CD4-positive, alpha-beta memory T cell (primary cell): ENCODE measurements at places on chromosomes 11 and 22.
A peak's percentile ranks its signal among the peaks of the same experiment; 100 is the strongest.

- DNase-seq: no peak
Observed at GRCh38 chr22:37904572-37905533, 1.2 kb upstream of the MICALL1 start.

DNA sequence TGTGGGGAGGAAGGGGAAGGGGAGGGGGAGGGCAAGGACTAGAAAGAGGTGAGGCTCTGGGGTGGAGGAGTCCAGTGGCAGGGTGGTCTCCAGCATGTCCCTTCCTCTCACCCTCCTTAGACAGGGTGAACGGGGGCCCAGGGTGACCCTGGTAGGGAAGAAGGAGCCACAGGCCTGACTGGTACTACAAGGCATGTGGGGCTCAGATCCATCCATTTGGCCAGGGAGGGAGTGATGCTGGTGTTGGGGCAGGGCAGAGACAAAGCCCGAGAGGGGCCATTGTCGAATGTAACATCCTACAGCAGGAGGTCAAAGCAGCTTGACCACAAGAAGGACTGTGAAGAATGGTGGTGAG, 69.0 kb upstream of the SHISAL1 start:
- DNase-seq: no peak

DNA sequence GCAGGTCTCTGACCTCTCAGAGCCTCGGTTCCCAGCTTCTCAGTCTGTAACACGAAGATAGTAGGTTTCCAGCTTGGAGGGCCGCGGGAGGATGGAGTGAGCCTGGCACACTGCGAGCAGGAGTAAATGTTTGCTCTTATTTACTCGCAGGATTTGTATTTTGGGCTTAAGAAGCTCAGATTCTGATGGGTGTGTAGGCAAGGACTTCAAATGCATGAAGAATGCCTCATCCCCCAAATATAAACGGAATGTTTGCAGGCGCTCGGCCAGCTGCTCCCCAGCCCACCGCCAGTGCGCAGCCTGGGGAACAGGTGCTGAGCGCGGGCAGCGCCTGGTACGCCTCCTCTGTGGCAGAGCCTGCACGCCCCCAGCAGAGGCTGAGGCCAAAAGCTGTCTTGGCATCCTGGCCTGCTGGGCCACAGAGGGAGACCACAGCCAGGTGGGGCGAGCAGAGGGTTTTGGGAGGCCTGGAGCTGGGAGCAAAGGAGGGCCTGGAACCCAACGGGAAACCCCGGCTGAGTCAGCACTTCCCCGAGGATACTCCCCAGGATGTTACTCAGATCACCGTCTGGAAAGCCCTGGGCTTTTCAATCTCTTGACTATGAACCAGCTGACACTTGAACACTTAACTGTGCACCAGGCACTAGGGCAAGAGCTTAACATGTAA, 9.4 kb downstream of the EHD1 start:
- no peak for DNase-seq

- no peak for DNase-seq
Observed at GRCh38 chr11:81190546-81190945, 1543.1 kb downstream of the FAM181B start.

- no peak for DNase-seq
Observed at GRCh38 chr11:69646493-69647389, 5.8 kb downstream of the CCND1 start.

DNA sequence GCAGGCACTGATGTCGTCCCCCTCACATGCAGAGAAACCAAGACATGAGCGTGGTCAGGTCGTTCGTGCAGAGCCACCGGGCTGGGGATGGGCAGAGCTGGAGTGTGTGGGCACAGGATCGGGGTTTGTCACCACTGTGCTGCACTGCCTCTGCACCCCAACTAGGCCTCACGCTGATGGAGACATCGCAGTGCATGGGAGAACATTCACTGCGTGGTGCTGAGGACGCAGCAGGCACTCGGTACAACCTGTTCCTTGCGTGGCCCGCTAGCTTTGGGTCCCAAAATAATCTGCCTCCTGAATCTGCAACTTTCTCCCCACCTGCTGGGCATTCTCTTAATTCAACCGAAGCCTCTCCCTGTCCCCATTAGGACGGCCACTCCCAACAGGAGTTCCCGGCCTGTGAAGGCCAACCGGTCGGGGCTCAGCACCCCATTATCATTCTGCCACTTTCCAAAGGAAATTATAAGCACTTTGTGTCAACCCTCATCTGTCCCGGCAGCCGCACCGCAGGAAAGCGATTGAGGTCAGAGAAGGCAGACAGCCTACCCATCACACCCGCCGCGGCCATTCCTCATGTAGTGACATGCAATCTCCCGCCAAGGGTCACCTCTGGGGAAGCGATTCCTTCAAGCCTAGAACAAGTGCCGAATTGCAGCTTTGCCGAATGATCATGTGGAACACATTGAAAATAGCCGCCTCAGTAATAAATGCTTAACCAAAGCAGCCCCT, 490.4 kb downstream of the MN1 start:
- DNase-seq: no peak

- no peak for DNase-seq
Observed at GRCh38 chr11:71153005-71153390, 99.4 kb downstream of the SHANK2 start.

DNA sequence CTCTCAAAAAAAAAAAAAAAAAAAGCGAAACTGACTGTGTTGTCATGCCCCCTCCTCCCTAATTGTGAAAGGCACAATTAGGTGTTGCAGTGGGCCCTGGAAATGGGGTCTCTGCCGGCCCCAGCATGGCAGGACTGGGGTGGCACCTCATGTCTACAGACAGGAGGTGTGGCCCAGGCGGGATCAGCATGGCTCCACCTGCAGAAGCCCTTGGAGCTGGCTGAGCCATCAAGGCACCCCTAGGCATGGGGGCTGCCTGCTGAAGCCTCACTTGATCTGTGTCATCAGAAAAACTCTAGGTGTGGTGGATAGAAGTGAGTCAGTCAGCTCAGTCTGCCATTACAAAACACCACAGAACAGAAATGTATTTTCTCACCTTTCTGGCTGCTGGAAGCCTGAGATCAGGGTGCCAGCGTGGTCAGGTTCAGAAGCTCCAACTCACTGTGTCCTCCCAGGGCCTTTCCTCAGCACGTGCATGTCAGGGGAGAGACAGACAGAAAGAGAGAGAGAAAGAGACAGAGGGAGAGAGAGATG, 10.1 kb upstream of the B4GALNT4 start:
- peak; percentile 28 for DNase-seq

DNA sequence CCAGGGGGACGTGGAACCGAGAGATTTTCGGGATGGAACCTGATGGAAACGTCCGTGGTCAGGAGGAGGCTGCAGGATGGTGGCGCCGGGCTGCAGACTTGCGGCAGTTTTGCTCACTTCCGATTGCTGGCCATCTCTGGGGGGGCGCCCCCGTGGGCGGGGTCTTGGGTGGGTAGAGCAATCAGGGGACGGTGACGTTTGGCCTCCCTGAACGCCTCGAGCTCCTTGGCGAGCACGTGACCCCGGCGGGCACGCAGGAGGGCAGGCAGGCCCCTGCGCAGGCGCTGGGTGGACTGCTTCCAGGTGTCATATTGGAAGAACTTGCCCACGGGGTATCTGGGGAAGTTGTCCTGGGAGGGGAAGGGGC, 6.3 kb downstream of the IGF2 start:
- no peak for DNase-seq

DNA sequence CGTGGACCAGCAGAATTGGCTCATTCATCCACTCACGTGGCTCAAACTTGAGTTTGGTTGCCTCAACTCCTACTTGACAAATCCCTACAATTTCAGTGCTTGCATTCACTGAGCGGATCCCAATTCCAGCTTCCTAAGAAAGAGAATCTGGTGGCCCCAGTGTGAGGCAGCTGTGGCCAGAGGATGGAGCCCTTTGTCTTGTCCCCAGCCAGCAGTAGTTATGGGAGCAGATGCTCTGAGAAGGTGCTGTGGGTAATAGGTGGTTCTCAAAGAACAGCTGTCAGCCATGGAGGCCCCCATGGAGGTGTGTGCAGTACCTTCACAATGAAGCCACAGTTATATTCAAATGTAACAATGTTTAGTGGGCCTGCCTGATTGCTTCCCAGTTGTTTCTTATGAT, 39.3 kb downstream of the KREMEN1 start:
- DNase-seq: no peak

GRCh38 chr22:32020117-32020516, 22.9 kb upstream of the SLC5A1 start:
- no peak for DNase-seq

- no peak for DNase-seq
Observed at GRCh38 chr22:45103756-45104155, 60.0 kb upstream of the NUP50 start.

DNA sequence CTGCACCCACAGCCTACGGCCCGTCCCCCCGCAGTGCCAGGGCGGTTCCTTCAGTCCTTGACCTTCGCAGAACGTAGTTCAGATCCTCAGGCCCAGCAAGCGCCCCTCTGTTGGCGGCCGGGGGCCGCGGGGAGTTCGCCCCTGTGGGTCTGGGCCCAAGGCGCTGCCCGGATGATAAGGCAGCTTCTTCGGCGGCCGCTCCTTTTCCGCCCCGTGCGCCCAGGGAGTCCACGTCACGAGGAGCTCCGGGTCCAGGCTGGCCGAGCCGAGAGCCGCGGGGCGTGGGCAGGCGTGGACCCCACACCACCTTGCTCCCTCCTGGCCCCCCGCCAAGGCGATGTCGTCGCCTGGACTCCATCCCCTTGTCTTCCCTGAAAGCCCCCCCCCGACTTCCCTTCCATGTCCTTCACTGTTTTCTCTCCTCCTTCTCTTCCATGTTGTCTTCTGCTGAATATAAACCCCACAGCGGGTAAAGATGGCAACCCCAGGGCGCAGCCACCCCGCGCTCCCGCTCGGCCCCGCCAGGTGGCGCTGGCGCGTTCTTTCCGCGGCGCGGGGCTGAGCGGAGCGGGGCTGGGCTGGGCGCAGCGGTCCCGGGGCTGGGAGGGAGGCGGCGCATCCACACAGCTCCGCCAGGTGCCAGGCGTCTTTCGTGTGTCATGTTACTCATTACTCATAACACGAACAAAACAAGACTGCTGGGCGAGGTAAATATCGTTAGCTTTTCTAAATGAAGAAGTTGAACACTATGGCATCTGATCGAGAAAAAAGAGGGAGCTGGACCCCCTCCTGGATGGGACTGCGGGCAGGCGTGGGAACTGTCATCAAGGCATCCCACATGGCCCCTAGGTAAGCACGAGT, 321.0 kb downstream of the NTM start:
- no peak for DNase-seq

DNA sequence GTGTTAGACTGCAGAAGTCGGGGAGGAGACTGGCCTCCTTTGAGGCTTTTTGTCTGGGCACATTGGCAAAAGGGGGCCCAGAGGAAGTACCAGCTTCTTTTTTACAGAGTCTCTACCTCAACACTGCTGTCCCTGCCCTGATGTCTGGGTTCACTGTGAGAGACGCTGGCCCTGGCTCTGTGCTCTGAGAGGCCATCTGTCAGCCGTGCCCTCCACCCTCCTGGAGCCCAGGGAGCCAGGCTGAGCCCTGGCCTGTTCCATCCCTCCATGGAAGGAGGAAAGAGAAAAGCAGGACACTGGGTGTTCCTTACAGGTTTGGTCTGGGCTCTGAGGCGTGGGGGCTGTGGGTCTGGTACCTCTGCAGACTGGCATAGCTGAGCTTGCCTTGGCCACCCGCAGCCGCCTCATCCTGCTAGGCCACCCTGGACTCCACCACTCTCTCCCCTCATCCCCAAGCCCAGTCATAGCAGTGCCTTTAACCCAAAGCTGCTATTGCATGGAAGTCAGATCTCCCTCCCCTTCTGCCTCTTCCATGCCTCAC, 105.5 kb upstream of the PARVA start:
- DNase-seq: no peak

DNA sequence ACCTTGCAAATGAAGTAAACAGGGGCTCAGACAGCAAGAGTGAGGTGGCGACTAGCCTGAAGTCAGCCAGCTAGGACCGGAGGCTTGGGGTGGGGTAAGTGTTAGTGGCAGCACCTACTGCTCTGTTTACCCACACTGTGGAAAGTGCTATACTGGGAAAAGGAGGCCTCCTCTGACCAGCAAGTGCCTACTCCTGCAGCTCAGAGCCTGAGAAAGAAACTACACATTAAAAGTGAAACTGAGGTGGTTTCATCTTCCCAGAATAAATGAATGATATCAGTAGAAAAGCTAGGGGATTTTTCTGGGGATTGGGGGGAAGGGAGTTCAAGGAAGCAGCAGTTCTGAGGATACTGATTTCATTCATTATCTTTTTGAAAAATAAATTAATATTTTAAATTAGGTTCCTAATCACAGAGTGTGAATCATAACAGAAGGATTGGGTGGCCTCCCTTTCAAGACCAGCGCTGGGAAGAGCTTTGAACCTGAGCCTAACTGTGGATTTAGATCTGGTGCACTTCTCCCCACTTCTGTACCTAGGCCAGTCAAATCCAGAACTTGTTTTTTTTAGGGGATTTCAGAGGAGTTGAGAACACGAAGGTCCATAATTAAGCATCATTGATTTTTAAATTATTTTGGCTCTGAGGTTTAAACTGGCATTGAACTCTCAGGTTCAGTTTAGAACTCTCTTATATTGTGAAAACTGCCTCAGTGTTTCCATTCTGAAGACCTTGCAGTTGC, 48.1 kb upstream of the GRAMD1B start:
- DNase-seq: no peak

GRCh38 chr11:67286621-67287333, 2.3 kb upstream of the ANKRD13D start:
- no peak for DNase-seq

GRCh38 chr11:130427581-130428315, 661 bp downstream of the ADAMTS8 start:
- no peak for DNase-seq

- no peak for DNase-seq
Observed at GRCh38 chr22:50613291-50613981, 12.8 kb downstream of the MAPK8IP2 start.

GRCh38 chr22:20324139-20324516, 4.3 kb upstream of the DGCR6L start:
- DNase-seq: peak; percentile 26

DNA sequence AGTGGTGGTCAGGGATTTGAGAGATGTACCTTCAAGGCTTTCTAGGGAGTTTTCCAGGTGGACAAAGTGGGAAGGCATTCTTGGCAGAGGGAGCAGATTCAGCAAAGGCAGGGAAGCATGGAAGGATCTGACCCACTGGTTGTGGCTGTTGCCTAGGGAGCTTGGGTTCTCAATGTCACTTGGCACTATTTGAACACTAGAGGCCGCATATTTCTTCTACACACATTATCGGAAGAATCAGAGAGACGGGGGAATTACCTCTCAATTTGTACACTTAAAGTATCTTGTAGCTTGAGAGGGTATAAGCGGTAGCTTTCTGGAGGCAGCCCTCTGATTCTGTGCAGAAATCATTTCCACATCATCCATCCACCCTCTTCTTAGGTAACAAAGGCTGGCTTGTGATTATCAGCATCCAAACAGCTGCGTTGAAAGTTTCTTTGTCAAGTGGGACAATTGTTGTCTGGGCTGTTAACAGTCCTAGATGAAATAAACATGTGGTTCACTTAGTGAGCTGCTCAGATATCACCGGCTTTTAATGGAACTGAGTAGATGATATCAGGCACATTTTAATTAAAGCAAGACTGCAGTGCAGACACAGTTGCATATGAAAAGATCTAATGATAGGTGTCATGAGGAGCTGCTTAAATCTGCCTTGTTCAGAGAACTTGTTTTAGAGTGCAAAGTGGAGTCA, 2.6 kb downstream of the NELL1 start:
- DNase-seq: no peak

DNA sequence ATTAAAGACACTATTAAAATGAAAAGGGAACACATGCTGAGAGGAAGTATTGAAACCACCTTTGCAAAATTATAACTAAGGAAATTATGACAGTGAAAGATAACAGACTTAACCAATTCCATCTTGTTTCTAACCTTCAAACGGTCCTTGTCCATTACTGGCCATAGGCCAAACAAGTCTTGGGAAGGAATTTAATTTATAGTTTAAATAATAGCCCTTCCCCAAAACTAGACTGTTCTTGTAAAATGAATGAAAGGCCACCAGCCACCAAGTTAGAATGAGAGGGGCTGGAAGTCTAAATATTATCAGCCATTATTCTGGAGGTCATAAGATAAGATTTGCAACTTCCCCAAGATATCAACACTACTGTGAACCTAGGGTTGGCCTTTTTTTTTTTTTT, 1.8 kb upstream of the TALDO1 start:
- DNase-seq: no peak
